ENCODE measurements at places on chromosomes 3 and 15.

DNA sequence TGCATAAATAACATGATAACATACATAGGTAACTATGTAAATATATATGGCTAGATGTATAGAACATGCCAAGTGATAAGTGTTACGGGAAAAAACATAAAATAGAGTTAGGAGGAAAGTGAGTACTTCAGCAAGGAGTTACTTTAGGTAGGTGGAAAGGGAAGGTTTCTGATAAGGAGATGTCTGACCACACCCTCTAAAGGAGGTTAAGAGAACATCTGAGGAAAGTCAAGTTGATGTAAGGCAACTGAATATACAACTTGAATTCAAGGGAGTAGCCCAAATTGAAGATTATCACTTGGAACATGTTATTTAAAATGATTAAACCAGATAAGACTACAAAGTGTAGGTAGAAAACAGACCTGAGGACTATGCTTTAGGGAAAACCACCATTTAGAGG, 13.8 kb downstream of the PIERCE2 start:
- ATAC-seq: no peak

- ATAC-seq: no peak
These were observed 238.3 kb upstream of the SLITRK3 start for GRCh38 chr3:165434516-165434915.

DNA sequence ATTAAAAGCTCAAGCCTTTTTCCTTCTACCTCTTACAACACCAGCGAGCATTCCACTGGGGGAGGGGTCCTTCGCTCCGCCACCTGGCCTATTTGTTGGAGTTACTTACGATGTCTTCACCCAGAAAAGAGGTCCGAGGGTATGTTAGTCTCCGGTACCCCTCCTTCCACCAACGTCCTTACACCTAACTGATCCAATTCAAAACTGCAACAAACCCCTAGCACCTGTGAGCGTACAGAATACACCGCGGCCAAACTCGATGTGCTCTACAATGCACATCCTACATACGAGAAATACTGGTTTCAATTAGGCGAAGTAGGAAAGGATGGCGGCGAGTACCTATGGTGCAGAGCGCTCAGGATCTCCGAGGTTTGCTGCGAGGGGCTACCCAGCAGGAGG, 944 bp downstream of the SLITRK3 start:
- ATAC-seq: no peak

- no peak for ATAC-seq
These were observed 424.6 kb downstream of the GRM7 start for GRCh38 chr3:7285505-7285904.

DNA sequence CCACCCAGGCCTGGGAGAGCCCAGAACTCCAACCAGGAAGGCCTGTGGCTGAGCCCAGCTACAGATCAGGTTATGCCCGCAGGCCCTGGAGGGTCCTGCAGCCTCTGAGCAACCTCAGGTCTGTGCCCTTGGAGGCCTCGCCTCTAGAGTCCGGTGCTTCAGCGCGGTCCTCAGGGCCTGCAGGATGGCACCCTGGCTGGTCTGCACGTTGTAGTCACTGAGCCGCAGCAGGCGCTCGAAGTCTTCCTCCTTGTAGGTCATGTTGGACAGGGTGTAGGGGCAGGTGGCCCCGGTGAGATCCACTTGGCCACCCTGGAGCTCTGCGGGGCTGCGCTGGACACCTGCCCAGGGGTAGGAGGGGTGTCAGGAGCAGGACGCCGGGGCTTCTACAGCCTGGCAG, 25.8 kb downstream of the PLA2G4D start:
- ATAC-seq: no peak

DNA sequence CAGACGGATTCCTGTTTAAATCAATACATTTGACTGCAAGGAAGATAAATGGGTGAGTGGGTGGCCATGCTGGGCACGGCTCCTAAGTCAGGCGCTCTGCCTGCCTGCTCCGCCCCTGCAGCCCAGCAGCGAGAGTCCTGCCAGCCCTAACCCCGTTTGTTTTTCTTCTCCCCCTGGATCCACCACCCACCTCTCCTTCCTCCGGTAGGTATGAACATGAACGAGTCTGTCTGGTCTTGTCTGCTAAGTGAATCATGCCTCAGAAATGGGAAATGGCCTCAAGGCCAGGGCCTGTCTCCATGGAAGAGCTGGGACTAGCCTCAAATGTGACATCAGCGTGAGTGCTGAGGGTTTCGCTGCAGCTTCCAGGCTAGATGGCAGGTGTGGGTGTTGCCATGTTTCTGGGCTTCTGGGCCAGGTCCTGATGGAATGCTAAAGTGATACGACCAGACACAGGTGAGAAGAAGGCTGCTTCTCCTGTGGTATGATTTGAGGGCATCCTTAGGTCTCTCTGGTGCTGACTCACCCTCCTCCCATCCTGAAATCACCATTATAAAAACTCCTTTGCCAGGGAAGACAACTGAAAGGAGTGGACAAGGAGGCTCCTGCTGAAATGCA, 5.6 kb upstream of the FEM1B start:
- ATAC-seq: no peak

GRCh38 chr3:73449774-73450173, 175.0 kb downstream of the PDZRN3 start:
- ATAC-seq: no peak
